Osteoblast (primary cell): ENCODE measurements at places on chromosomes 7 and 10. TPM values are rescaled to one million over a fixed set of nuclear protein-coding genes. Genes with fewer than 3 reads are reported as not detected.
A peak's percentile ranks its signal among the peaks of the same experiment; 100 is the strongest.

DNA sequence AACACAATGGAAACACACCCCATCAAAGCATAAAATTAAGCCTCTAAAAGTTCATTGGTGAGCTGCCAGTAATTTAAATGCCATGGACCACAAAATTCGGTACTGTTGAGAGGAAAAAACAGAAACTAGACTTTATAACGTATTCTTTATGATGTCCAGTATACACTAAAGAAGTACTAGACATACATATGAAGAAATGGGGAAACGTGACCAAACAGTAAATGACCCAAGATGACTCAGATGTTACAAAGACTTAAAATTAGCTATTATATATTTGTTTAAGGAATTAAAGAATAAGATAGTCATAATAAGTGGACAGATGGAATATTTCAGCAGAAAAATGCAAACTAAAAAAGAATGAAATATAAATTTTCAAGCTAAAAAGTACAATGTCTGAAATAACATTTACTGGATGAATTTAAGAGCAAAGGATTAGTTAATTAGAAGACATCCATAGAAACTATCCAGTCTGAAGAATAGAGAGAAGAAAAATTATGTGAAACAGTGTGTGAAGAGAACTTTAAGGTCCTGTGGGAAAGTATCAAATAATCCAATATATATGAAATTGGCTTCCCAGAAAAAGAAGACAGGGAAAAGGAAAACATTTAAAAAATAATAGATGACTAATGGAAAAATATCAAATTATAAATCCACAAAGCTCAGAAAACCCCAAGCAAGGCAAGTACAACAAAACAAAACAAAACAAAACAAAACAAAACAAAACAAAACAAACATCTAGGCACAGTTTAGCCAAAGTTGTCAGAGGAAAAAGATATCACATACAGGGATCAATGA is 69.4 kb downstream of the SAMD9 start:
- no peak for DNase-seq

DNA sequence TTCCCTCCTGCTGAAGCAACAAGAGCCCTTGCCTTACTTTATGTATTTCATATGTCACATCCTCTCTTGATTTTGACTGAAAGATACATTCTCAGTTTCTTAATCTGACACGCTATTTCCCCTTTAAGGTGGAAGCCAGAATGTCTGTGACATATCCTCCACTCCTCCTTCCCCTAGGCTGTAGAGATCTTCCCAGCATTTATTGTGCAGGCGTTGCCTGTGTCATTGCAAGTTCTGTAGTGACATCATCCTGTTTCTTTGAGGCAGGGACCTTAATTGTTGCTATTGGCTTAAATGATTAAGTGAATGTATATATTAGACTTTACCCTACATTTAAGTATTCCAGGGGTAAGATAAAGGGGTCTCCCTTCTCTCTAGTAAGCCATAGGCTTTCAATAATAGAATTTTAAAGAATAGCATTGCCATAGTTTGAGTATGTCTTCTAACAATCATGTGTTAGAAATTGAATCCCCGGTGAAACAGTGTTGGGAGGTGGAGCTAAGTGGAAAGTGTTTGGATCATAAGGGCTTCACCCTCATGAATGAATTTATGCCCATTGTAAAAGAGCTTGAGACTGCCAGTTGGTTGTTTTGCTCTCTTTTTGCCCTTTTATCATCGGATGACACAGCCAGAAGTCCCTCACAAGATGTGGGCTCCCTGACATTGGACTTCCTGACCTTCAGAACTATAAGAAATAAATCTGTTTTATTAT is 189.5 kb upstream of the CDC14C start:
- no peak for DNase-seq

- DNase-seq: no peak
Observed at GRCh38 chr10:4867520-4868356, 41.7 kb downstream of the AKR1E2 start.

- DNase-seq: no peak
Observed at GRCh38 chr10:88234297-88234696, 348.8 kb downstream of the RNLS start.

GRCh38 chr7:129188372-129188891 is at the start of gene SMO:
Gene SMO, plus strand, starts transcription at chr7:129188633. Its CDS starts 519 bp downstream, at chr7:129189152.
- DNase-seq: peak; percentile 95

GRCh38 chr7:5692112-5692844 is 89.2 kb downstream of the RNF216 start:
- peak; percentile 90 for DNase-seq

Gene SPDYE9
- not detected in 2 replicates for total RNA-seq

Gene HOXA13
- total RNA-seq: 6.2 and 8.0 TPM in 2 replicates

Gene PTF1A
- total RNA-seq: not detected in 2 replicates
